ENCODE measurements at places on chromosomes 5 and 9.

DNA sequence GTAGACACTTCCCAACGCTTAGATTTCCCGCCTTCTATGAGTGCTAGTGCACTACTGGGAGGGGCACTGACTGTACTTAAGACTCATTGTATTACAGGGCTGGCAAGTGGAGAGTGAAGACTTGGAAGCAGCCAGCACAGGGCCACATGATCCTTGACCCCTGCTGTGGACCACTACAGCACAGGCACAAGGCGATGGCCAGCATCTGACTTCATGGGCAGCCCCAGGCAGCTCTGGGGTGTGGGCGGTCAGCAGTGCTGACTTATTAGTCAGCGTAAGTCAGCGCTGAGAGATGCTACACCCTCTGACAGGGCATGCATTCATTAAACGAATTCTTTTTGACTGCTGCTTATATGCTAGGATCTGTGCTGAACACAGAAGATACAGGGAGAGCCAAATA, 9.3 kb downstream of the SLC46A2 start:
- H3K4me1 ChIP-seq = peaks cover 5% of the 10 kb centered on the region
- no peak overlapping the region for H3K4me3 ChIP-seq

GRCh38 chr9:99515093-99515492, 293.0 kb downstream of the SEC61B start:
- no peaks in the 10 kb centered on the region for H3K36me3 ChIP-seq
- H3K4me3 ChIP-seq = no peak overlapping the region
- H3K27ac ChIP-seq = no peak overlapping the region

GRCh38 chr5:65478336-65478735, 3.4 kb downstream of the ADAMTS6 start:
- H3K4me3 ChIP-seq = peak overlapping the region; percentile 88
- no peak for DNase-seq
- H3K27me3 ChIP-seq = no peaks in the 10 kb centered on the region
- no peaks in the 10 kb centered on the region for H3K4me1 ChIP-seq
- H3K27ac ChIP-seq = no peak overlapping the region
- H3K36me3 ChIP-seq = no peaks in the 10 kb centered on the region

- DNase-seq = no peak
- H3K36me3 ChIP-seq = no peaks in the 10 kb centered on the region
- H3K4me3 ChIP-seq = no peak overlapping the region
- H3K27ac ChIP-seq = no peak overlapping the region
Measured at GRCh38 chr9:126226991-126227936, 99.4 kb upstream of the MVB12B start.

- H3K27me3 ChIP-seq = no peaks in the 10 kb centered on the region
- no peak overlapping the region for H3K4me3 ChIP-seq
- peaks cover 13% of the 10 kb centered on the region for H3K4me1 ChIP-seq
- no peak for DNase-seq
Measured at GRCh38 chr5:74945561-74946165, 79.5 kb upstream of the FAM169A start.

DNA sequence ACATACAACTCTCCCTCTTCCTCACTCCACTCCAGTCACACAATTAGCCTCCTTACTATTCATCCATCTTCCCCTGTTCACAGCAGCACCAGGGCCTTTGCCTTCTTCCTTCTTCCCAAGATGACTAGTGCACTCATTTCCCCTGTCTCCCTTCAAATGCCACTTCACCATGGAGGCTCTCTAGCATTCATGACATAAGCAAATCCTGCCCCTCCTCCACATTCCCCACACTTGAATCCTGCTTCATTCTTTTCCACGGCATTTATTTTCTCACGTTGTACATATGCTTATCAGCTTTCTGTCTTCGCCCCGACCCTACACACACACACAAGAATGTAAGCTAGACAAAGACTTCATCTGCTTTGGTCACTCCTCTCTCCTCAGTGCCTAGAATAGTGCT, 133.3 kb downstream of the CDK5RAP2 start:
- H3K36me3 ChIP-seq = peaks cover 3% of the 10 kb centered on the region
- DNase-seq = peak; percentile 52
- no peak overlapping the region for H3K4me3 ChIP-seq
- H3K4me1 ChIP-seq = peaks cover 13% of the 10 kb centered on the region
- H3K27me3 ChIP-seq = no peaks in the 10 kb centered on the region
- no peak overlapping the region for H3K27ac ChIP-seq

DNA sequence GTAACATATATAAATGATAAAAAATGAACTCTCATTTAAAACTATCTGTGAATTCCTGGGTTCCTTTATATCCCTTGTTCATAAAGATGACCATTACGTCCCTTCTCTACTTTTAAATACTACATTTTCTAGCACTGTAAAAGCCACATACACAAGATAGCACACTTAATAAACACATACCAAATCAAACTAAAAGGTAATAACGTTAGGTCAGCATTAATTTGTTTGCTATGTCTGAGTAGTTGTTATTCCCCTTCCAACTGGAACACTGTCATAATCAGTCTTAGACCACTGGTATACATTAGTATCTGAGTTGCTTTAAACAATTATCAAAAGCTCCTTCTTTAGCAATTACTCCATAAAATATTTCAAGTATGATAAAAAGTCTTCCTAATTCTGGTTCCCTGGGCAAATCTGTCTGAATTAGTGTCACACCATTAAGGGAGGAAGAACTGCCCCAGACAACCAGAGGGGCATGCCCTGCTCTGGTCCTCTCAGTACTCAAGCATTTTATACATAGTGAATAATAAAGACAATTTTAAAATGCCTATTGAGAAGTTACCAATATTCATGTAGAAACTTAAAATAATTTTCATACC, 98.1 kb downstream of the RAPGEF6 start:
- H3K27ac ChIP-seq = no peak overlapping the region
- DNase-seq = no peak
- H3K4me1 ChIP-seq = peaks cover 6% of the 10 kb centered on the region
- no peak overlapping the region for H3K4me3 ChIP-seq

GRCh38 chr9:127706836-127707241, at the start of gene CFAP157:
Gene CFAP157 (plus strand): TSS chr9:127706988. CDS start chr9:127707032, 44 bp downstream.
- H3K36me3 ChIP-seq = no peaks in the 10 kb centered on the region
- no peak within 1 kb of the TSS for H3K4me3 ChIP-seq
- no peak within 1 kb of the TSS for H3K27ac ChIP-seq
- DNase-seq = no peak

GRCh38 chr5:142826741-142827492, 56.7 kb downstream of the ARHGAP26 start:
- peaks cover 33% of the 10 kb centered on the region for H3K4me1 ChIP-seq
- no peaks in the 10 kb centered on the region for H3K36me3 ChIP-seq
- H3K27me3 ChIP-seq = no peaks in the 10 kb centered on the region
- H3K4me3 ChIP-seq = no peak overlapping the region
- peak overlapping the region; percentile 65 for H3K27ac ChIP-seq
- peak; percentile 75 for DNase-seq

GRCh38 chr5:54254482-54255198, 55.7 kb downstream of the ARL15 start:
- DNase-seq = no peak
- no peak overlapping the region for H3K4me3 ChIP-seq
- no peak overlapping the region for H3K27ac ChIP-seq
- no peaks in the 10 kb centered on the region for H3K27me3 ChIP-seq
- H3K36me3 ChIP-seq = no peaks in the 10 kb centered on the region

DNA sequence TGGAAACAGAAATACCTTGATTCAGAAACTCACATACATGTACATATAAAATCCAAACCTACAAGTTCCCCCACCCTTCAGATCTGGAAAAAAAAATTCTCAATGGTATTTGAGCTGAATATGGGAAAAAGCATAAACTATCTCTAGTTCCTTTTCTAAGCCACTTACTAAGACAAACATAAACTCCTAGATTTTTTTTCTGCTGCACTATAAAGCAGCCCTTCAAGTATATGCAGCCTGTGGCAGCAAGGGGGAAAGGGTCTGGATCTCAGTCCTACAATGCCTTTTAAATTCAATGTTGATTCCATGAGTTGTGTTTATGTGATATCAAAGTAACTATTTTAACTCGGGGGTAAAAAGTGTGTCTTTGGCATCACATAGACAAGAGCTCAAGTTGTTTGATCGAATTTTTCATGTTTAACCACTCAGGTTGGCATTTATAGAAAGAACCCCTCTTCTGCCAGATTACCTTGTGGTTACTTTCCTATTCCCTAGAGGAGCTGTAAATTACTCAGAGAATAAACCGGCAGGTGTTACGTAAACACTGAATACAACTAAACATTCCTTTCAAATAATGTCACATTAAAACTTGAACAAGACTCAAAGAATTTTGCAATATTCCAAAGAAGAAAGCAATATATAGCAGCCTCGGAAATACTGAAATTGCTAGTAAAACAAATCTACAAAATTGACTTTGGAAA, 91.8 kb upstream of the FER start:
- peaks cover 6% of the 10 kb centered on the region for H3K4me1 ChIP-seq
- no peaks in the 10 kb centered on the region for H3K27me3 ChIP-seq
- no peaks in the 10 kb centered on the region for H3K36me3 ChIP-seq
- no peak overlapping the region for H3K4me3 ChIP-seq
- DNase-seq = peak; percentile 71
- H3K27ac ChIP-seq = no peak overlapping the region

DNA sequence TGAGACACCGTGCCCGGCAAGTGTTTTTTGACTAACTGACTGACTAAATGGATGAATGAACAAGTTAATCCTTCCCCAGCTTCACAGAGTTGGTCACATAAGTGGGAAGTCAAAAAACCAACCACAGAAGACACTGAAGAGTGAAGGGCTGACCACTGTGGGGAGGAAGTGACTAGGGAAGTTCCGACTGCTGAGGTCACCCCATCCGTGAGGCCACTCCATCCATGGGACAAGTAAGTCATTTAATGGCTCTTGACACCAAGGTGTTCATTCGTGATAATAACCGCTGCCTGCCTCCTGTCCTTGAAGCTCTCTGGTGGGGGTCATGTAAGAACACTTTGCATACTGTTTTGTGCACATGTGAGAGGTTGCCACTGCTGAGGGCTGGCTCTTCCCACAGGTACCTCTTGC, 22.2 kb upstream of the CXCL14 start:
- H3K4me3 ChIP-seq = no peak overlapping the region
- H3K27me3 ChIP-seq = peaks cover 14% of the 10 kb centered on the region
- DNase-seq = no peak
- H3K27ac ChIP-seq = no peak overlapping the region
- no peaks in the 10 kb centered on the region for H3K36me3 ChIP-seq

- DNase-seq = peak; percentile 14
- no peak overlapping the region for H3K4me3 ChIP-seq
- H3K36me3 ChIP-seq = peaks cover 63% of the 10 kb centered on the region
- no peaks in the 10 kb centered on the region for H3K27me3 ChIP-seq
- no peaks in the 10 kb centered on the region for H3K4me1 ChIP-seq
Measured at GRCh38 chr5:141934099-141934844, 10.6 kb downstream of the DELE1 start.

- H3K4me1 ChIP-seq = no peaks in the 10 kb centered on the region
- DNase-seq = no peak
- no peak overlapping the region for H3K27ac ChIP-seq
- no peaks in the 10 kb centered on the region for H3K36me3 ChIP-seq
- no peak overlapping the region for H3K4me3 ChIP-seq
Measured at GRCh38 chr5:168801567-168801966, 222.4 kb upstream of the PANK3 start.

DNA sequence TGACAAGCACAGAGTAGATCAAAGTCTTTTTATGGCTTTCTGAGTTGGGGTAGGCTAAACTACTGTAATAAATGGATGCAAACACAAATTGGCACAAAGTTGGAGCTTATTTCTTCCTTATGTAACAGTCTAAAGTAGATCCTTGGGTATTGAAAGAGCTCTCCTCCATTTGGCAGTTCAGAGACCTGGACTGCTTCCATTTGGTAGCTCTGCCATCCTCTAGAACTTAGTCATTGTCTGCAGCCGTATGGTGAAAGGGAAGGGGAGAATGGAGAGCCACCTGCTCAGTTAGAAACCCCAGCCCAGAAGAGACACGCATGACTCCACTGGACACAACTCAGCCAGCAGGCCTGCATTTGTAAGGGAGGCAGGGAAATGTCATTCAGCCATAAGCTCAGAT, 345.0 kb downstream of the DMAC1 start:
- no peak overlapping the region for H3K27ac ChIP-seq
- no peak overlapping the region for H3K4me3 ChIP-seq
- DNase-seq = no peak
- peaks cover 4% of the 10 kb centered on the region for H3K4me1 ChIP-seq

- H3K4me3 ChIP-seq = no peak overlapping the region
- no peak overlapping the region for H3K27ac ChIP-seq
- H3K4me1 ChIP-seq = peaks cover 11% of the 10 kb centered on the region
- DNase-seq = no peak
- H3K36me3 ChIP-seq = no peaks in the 10 kb centered on the region
Measured at GRCh38 chr5:177368869-177369644, 11.3 kb downstream of the RGS14 start.

DNA sequence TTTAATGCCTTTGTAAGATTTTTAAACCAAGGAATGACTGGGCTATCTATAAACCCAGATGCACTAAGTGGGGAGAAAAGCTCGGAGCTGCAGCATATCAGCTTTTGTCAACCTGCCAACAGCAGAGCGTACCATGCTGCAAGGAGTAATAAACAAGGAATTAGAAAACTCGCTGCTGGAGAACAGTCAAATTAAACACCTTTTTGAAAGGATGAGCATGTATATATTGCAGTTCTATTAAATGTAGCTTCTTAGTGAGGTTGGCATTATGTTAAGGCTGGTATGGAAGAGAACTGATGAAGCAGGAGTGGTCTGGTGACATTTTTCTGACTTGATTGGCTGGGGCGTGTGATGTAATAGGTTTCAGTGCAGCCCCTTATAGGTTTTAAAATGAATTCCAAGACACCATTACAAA, 74.7 kb downstream of the PIK3R1 start:
- H3K27ac ChIP-seq = no peak overlapping the region
- no peak overlapping the region for H3K4me3 ChIP-seq
- H3K36me3 ChIP-seq = peaks cover 6% of the 10 kb centered on the region
- peaks cover 7% of the 10 kb centered on the region for H3K4me1 ChIP-seq
- no peaks in the 10 kb centered on the region for H3K27me3 ChIP-seq
- DNase-seq = peak; percentile 54

- H3K4me1 ChIP-seq = peaks cover 27% of the 10 kb centered on the region
- peak; percentile 28 for DNase-seq
- H3K4me3 ChIP-seq = no peak overlapping the region
- peak overlapping the region; percentile 35 for H3K27ac ChIP-seq
- no peaks in the 10 kb centered on the region for H3K36me3 ChIP-seq
Measured at GRCh38 chr5:54667136-54667535, 149.6 kb downstream of the SNX18 start.

- H3K27ac ChIP-seq = no peak overlapping the region
- no peaks in the 10 kb centered on the region for H3K4me1 ChIP-seq
- no peaks in the 10 kb centered on the region for H3K36me3 ChIP-seq
- no peaks in the 10 kb centered on the region for H3K27me3 ChIP-seq
Measured at GRCh38 chr9:477193-477592, 262.5 kb downstream of the DOCK8 start.

GRCh38 chr9:126842220-126842842, 18.1 kb upstream of the ZBTB34 start:
- H3K36me3 ChIP-seq = peaks cover 9% of the 10 kb centered on the region
- no peak for DNase-seq
- H3K27ac ChIP-seq = no peak overlapping the region
- peaks cover 6% of the 10 kb centered on the region for H3K4me1 ChIP-seq
- H3K4me3 ChIP-seq = no peak overlapping the region

Measured in IMR-90 (cell line).